ENCODE measurements at places on chromosomes 1 and 21.

DNA sequence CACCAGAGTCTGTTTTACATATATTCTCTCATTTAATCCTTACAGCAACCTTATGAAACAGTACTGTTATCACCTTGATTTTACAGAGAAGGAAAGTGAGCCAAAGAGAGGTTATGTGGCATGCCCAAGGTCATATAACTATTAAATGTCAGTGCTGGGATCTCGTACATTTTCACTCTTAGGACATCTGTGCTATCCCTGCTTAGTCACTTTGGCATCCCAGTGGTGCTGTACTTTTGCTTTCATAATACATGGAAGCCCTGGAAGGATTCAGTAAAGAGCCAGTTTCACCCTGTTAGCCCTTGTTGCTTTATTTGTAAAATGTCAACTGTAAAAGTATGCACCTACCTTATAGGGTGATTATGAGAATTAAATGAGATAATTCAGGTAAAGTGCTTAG, 104.4 kb downstream of the NFIA start:
- no peak for DNase-seq

- DNase-seq = no peak
Measured at GRCh38 chr1:188904201-188904600, 1573.5 kb downstream of the BRINP3 start.

GRCh38 chr1:201656311-201657032, 117.5 kb downstream of the NAV1 start:
- no peak for DNase-seq

GRCh38 chr1:232983817-232984567, 33.6 kb downstream of the NTPCR start:
- DNase-seq = no peak

DNA sequence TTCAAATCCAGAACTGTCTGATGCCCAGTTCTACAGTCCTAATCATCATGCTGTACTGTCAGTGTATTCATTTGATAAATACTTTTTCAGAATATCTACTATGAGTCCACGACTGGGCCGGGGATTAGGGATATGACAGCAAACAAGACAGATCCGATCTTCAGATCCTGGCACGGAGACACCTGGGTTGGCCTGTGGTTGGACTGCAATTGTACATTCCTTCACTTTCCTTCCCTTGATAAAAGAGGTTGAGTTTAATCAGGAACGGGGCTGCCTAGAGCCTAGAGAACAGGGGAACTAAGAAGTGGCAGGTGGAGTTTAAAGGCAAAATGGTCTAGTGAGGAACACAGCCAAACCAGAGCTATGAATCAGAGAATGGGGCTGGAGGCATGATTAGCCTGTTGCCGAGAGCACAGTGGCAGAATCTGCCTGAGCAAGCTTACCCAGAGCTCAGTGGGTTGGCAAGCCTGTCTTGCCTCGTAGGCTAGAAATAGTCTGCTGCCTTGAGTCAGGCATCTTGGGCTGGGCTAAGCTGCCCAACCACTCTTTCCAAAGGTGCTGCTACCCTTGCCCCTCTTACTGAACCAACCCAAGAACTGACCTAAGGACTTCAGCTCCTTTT, 38.1 kb upstream of the PTCH2 start:
- no peak for DNase-seq

- no peak for DNase-seq
Measured at GRCh38 chr1:232978091-232978634, 27.8 kb downstream of the NTPCR start.

GRCh38 chr1:214389734-214390133, 108.8 kb downstream of the SMYD2 start:
- no peak for DNase-seq

GRCh38 chr1:53639251-53639763, 99.7 kb downstream of the GLIS1 start:
- no peak for DNase-seq

GRCh38 chr1:111653709-111654108, 34.1 kb downstream of the RAP1A start:
- DNase-seq = no peak

DNA sequence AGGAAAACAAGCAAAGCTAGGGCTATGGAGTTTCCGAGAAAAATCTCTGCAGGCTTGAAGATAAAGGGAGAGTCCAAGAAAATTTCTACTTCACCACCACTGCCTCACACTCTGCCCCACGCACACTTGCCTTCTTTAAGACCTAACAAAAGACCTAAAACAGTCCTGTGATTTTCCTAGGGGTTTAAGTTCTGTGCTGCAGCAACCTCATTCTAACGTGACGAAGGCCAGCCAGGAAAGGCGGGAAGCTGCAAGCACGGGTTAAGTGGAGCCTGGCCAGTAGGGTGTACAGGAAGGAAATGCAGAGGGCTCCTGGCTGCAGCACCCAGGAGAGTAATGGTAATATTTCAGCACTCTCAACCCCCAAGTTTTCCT, 1.5 kb downstream of the SPATA6 start:
- no peak for DNase-seq

DNA sequence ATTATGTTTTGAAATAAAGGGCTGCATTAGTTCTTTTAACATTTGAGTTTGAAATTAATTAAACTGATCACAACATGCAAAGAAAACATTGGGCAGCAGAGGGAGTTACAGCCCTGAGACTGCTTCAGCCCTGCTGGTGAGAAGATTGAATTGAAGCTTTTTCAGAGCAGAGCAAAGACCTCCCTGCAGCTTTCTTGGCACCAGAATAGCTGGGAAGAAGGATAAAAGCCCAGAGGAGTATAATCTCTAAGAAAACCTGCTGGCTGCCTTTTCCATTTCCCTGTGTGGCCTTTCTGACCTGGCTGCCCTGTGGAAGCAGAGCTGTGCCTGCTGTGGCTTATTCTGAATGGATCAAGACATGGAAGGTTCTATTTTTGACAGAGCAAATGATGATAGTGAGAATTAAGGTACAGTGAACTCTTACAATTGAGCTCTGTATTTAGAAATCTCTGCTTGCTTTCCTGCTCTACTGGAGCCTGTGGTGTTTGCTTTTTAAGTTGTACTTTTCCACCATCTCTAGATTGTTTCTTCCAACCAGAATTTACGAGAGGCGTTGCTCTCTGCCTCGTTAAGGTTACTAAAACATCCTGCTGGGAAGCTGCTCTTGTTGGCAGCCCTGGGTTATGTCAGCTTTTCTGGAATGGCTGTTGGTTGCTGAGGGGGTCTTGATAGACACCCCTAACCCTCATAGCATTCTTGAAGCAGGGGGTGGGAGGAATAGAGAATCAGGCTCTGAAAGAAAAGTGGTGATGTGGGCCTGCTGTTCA, 9.9 kb downstream of the SNRPE start:
- DNase-seq = no peak

DNA sequence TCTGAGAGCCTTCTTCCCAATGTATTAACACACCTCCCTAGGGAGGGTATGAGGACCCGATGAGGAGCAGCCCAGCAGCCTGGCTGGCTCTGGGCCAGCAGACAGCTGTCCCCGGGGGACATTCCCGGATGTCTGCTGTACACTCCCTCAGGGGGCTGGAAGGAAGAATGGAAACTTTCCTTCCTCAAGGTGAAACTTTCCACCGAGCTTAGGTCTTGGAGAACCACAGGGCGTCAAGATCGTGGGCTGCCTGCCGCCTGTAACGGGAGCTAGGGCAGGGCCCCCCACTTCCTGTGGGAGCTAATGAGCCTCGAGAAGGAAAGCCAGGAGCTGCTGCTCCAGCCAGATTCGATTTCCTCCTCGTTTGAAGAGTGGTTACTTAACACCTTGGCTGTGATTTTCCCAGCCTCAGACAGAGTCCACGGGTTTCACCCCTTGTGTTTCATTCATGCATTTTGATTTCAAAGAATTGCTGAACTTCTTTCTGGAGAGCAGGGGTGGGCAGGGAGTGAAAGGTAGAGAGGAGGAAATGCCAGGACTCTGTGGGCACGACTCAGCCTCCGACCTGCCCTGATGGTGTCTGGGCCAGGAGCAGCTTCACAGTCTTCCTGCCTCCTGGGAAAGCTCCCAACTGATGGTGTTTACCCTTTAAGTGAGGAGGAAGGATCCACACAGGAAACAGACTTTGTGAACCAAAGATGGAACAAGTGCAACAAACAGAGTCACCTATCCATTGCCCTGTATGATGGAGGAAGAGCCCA, 29.7 kb downstream of the UBE2T start:
- no peak for DNase-seq

- DNase-seq = no peak
Measured at GRCh38 chr1:50473513-50473912, 50.3 kb upstream of the DMRTA2 start.

- DNase-seq = no peak
Measured at GRCh38 chr1:164713456-164714207, 154.6 kb downstream of the PBX1 start.

GRCh38 chr1:67401443-67401842, 28.8 kb downstream of the SERBP1 start:
- no peak for DNase-seq

GRCh38 chr1:55334797-55335196, 119.6 kb upstream of the USP24 start:
- no peak for DNase-seq

- no peak for DNase-seq
Measured at GRCh38 chr1:43835082-43836021, 98.2 kb upstream of the ARTN start.
